Stimulated activated CD4-positive, alpha-beta T cell treated with anti-CD3 and anti-CD28 coated beads, Interleukin-2, amount 100 ng/mL, for 48 hours (primary cell): ENCODE measurements at places on chromosomes 3 and 15.

GRCh38 chr3:13176445-13176844 lies 103.2 kb upstream of the IQSEC1 start:
- no peak for DNase-seq

- no peak for DNase-seq
Measured at GRCh38 chr15:84400017-84400740, 164.6 kb downstream of the GOLGA6L4 start.

DNA sequence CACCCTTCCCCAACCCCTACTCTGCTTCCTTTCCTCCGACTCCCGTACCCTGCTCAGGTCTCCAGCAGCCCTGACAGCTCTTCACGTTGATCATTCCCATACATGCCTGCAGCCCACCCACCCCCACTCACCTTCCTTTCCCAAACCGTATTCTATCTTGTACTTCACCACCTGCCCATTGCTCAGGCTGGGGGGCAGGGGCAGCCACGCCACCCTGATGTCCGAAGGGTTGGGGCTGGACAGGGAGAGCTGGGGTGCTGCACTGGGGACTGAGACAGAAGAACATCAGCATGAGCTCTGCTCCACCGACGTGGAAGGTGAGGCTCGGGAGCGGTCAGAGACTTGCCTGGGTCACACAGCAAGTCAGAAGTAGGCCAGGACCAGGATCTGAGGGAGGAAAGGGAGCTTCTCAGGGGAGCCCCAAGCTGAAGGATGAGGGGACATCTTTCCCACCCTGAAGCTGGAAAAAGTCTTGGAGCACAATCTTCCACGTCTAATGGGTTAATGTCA lies 16.5 kb upstream of the IGDCC3 start:
- DNase-seq: no peak

DNA sequence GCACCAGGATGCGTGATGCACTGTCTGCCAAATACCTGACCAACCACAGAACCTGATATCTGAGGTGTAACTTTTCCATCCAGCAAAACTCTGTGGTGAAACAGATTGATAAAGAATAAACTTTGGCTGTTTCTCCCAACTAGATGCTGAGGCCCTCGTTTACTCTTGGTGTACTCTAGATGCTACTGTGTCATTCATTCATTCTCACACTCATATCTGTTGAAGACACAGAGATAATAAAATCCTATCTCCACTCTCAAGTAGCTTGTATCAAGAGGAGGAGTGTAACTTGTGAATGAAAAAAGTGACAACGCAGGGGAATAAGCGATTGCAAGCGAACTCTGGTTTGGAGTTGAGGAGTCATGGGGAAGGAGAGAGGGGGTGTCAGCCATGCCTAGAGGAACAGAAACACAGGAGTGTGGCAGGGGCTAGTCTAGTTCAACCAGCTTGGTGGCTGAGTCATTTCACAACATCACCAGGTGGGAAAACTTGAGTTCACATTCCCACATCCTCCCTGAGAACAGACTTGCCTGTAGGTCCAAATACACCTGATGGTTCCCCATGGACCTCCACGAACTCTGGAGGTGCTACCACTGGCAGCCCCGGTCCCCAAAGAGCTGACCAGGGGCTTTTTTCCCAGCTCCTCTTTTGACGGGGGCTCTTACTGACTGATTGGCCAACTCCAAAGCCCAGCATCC lies 73.3 kb upstream of the SNRK start:
- DNase-seq: no peak

DNA sequence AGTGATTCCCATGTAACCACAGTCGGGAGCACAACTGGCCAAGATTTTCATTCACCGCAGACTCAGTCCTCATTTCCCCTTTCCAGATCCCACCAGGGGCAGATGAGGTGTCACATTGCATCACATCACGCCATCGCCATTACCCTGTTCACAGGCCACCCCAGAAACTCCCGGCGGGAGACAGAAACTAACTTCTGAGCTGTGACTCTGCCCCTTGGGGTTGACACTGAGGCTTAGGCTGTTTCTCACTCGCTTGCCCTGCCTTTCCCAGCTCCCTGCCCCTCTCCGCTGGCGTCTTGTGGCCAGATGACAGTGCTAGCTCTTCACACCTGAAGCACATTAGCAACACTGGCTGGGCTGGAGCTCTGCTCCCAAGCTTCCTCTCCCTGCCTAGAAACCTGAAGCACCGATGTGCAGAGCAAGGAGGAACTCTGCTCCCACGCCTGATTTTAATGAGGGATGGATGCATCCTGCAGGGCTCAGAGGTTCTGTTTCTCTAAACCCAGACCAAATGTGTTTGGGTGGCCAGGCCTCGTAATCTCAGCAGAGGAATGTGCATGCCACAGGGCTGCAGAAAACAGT lies 88.8 kb upstream of the CTDSPL start:
- no peak for DNase-seq

DNA sequence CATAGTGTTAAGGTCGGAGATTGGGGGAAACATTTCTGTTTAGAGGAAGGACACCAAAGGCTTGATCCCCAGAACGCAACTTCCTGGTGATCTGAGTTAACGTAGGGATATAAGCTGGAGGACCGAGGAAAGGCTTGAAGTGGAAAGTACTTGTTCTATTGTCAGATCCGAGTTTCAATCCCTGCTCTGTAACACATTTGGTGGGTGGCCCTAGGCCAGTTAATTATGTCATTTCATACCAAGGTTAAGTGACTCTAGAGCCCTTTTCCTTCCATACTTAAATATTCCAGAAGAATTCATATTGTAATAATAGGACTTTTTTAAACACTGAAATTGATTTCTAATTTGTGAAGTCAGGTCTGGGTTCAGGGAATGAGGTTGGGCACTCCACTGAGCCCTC lies 80.9 kb downstream of the RPLP1 start:
- no peak for DNase-seq

GRCh38 chr15:74584779-74585178 lies 30.9 kb upstream of the CLK3 start:
- DNase-seq: no peak

GRCh38 chr15:29242456-29243242 lies 27.0 kb downstream of the NSMCE3 start:
- no peak for DNase-seq

DNA sequence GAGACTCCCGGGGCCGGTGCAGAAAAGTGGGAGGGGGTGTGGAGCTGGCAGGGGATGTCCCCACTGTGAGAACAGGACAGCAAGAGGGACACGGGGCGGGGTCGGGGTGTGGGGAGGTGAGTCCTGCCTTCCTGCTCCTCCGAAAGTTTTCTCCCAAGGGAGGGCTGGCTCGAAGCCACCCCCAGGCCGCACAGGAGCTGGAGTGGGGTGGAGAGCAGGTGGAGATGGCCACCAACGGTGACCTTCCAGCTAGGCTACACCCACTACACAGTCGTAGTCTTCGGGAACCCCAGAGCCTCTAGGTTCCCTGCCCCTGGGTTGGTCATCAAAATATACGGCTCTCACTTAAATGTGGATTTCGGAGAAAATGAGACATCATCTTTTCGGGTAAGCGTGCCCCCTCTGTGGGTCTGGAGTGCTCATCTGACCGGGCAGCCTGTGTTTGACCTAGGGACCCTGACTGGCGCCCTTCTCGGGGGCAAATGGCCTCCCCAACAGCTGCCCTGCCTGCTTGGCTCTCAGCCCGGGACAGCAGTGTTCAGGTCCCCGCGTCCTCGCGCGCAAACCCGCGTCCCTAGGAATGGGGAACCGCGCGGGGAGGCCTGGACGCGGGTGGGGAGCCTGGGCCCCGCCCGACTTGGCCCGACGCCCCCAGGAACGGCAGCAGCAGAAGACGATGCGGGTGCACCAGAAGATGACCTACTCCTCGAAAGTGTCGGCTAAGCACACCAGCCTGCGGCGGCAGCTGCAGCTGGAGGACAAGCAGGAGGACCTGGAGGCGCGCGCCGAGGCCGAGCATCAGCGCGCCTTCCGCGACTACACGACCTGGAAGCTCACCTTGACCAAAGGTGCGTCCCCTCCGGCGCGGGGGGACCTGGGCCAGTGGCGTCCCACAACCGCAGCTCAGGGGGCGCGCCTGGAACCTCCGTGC lies 21.2 kb downstream of the CFAP100 start:
- no peak for DNase-seq

GRCh38 chr3:127114337-127115070 lies 78.4 kb upstream of the PRR23E start:
- no peak for DNase-seq

GRCh38 chr3:23826382-23827064 lies 20.8 kb downstream of the UBE2E1 start:
- no peak for DNase-seq

GRCh38 chr3:45986303-45986982 lies 9.2 kb downstream of the FYCO1 start:
- no peak for DNase-seq

DNA sequence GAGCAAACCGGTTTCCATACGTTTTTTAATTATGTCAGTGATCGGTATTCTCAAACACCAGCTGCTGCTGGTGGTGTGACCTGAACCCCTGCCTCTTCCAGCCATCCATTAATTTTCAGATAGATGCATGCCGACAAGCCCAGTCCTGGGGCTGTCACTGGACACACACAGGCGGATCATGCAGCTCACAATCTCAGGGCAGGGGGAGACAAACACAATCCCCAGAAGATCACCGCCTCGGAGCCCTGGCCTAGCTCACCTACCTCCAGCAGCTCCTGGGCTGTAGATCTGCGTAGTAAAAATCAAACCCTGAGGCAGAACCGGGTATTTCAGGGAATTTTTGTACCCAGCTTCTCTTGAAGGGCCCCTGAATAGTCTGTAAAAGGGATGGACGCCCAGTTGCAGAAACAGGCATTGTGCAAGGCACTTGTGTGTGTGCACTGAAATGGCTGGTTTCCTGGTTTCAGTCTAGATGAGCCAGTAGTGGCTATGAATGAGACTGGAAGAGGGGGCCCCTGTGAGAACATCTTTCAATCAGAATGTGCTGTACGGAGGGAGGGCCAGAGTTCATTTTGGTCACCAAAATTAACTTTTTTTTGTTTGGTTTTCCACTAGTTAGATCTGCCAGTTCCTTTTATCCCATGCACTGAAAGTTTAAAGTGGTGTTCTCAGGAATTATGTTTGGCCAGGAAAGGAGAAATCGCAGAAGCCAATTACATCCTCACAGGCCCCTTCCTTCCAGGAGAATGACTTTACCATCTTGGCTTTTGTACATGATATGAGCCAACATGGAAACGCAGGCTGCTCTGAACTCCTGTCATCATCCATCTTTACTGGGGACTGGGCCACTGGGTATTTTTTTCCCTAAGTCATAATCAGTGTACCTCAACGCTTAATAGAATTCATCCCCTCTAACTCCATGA lies 55.0 kb upstream of the RPL32 start:
- DNase-seq: no peak

DNA sequence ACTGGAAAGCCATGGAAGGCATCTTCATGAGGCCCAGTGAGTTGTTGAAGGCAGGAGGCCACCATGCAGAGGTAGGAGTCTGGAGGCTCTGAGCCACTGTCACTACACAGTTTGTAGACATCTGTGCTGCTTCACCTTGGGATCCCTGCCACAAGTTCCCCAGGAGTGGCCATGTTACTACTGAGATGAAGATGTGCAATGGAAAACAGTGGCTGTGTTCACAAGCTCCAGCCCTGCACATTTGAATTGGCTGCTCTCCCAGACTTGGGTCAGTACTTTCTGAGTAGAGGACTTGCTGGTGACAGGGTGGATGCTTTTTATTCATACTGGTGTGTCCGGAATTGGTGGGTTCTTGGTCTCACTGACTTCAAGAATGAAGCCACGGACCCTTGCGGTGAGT lies 86.9 kb upstream of the C15orf39 start:
- DNase-seq: no peak

GRCh38 chr3:142987080-142987700 lies 14.2 kb upstream of the U2SURP start:
- no peak for DNase-seq

DNA sequence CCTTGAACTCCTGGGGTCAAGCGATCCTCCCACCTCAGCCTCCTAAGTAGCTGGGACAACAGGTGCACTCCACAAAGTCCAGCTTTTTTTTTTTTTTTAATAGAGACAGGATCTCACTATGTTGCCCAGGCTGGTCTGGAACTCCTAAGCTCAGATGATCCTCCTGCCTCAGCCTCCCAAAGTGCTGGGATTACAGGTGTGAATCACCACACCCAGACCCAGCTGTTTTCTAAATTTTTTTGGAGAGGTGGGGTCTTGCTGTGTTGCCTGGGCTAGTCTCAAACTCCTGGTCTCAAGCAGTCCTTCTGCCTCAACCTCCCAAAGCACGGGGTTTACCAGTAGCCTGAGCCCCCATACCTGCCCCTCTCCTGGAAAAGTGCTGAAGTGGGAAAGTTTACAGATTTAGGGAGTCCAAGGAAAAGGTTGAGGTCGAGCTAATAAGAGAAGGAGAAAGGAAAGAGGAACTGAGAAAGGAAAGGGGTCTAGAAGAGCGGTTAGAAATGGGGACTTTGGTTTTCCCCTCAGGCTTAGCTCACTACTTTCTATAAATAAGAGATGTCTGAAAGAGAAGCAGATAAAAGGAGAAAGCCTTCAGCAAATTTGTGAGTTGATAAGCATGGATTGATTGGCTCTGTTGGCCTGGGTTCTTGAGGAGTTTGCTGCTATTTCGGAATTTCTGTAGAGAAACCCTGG lies 23.6 kb downstream of the UBE2E1 start:
- DNase-seq: no peak

DNA sequence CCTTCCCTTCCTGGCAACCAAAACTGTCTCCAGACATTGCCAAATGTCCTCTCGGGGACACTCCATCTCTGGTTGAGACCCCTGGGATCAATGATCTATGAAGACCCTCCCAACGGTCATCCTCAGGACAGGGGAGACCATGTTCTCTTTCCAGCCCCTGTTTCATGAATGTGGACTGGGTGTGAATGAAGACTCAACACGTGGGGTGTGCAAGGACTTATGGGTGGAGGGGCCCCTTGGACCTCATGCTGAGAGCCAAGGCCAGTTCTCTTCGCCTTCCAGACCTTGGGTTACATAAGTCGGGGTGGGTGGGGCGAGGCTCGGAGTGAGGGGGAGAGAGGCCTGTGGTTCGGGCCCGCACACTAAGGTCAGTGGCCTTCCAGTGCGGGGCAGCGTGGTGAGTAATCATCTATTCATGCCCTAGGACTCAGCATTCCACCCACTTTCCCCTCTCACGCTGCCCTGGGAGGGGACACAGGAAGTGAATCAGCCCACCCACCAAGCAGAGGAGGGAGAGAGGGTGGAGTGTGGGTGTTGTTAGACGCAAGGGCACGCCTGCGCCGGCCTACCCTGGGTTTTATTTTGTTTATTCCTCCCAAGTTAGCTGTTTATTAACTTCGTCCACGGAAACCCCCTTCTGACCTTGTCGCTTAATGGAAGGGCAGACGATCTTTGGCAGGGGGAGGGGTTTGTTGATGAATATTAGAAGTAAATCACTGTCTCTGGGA lies 6.7 kb downstream of the PAQR5 start:
- DNase-seq: no peak

DNA sequence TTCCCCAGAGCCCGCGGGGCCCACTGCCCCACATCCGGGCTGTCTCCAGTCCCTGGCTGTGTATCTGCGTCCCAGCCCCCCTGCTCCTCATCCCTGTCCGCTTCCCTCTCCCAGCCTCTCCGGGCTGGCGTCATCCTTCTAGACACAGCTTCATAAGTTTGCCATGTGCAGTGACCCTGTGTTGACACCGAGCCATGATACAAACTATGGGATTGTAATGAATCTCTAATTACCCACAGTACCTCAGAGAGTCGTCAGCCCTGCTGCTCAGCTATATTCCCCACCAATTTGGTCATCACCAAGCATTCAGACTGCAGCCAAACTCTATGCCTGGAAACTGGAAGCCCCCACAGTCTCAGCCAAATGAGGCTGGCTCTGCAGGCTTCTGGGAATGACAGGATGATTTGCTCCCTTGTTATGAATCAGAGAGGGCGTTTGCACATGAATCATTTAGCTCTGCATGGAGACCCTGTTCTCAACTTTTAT lies 466.1 kb upstream of the ATP11B start:
- no peak for DNase-seq

GRCh38 chr3:93904568-93904967 lies 69.1 kb downstream of the PROS1 start:
- DNase-seq: no peak
